ENCODE measurements at places on chromosomes 5 and 9.

- DNase-seq = no peak
Measured at GRCh38 chr9:136297766-136298735, 5.8 kb downstream of the CCDC187 start.

- no peak for DNase-seq
Measured at GRCh38 chr5:172659570-172659908, 18.5 kb downstream of the NEURL1B start.

DNA sequence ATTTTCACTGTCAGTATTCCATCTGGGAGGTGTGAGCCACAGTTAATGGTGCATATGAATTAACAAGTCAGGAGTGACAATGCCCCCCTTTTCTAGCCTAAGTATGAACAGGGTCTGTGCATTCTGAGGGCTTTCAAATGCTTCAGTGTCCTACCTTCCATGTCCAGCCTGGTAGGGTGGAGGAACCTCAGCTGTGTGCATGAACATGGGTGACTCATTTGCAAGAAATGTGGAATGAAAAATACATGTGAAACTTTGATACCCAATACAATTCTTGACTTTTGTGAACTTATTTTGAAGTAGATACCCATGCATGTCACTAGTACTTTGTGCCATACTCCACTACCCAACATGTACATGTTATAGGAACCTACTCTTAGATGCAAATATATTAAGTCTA lies 375.8 kb downstream of the SEMA5A start:
- DNase-seq = no peak

DNA sequence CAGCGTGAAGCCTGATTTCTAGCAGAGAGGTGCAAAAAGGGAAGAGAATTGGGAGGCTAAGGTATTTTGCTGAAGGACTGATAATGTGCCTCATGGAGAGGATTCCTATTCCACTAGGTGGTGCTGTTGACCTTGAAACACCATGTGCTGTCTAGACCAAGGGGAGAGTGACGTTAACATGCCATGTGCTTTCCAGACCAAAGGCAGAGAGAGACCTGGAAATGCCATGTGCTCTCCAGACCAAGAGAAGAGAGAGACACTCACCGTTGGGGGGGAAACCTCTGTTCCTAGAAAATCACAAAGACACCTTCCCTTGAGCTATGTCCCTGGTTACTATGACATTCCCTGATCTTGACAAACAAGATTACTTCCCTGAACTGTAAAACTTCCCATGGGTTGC lies 286.0 kb upstream of the TUSC1 start:
- peak; percentile 60 for DNase-seq

DNA sequence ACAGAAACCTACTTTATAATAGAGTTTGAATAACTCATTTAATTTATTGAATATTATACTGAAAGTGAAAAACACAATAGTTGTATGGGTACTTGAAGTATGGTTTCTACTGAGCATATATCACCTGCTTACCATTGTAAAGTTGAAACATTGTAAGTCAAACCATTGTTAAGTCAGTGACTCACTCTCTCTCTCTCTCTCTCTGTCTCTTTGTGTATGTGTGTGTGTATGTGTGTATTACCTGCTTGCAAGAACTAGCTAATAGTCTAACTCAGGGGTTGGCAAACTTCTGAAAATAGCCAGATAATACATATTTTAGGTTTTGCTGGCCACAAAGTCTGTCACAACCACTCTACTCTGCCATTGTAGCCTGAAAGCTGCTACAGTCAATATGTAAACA lies 564.3 kb upstream of the ZNF608 start:
- peak; percentile 9 for DNase-seq

GRCh38 chr9:72349911-72350310 lies 15.1 kb downstream of the ZFAND5 start:
- DNase-seq = no peak

DNA sequence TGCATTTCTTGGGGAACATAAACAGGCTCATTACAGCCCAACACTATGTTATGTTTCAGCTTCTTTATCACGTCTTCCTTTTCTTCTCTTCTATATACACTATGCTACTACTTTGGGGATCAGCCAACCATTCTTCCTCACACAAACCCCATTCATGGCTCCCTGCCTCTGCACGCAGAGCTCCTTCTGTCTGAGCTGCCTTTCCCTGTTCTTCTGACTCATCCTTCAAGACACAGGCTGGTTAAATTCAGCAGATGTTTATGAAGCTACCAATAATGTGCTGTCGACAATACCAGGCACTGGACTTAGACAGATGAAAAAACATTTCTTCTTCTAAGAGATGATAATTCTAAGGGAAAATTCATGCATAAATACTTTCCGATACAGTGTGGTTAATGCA lies 102.5 kb upstream of the TXNDC8 start:
- peak; percentile 51 for DNase-seq

- no peak for DNase-seq
Measured at GRCh38 chr9:111603041-111603440, 3.6 kb upstream of the PTGR1 start.
